ENCODE measurements at places on chromosomes 16 and 17. TPM values are rescaled to one million over a fixed set of nuclear protein-coding genes. Genes with fewer than 3 reads are reported as not detected.

DNA sequence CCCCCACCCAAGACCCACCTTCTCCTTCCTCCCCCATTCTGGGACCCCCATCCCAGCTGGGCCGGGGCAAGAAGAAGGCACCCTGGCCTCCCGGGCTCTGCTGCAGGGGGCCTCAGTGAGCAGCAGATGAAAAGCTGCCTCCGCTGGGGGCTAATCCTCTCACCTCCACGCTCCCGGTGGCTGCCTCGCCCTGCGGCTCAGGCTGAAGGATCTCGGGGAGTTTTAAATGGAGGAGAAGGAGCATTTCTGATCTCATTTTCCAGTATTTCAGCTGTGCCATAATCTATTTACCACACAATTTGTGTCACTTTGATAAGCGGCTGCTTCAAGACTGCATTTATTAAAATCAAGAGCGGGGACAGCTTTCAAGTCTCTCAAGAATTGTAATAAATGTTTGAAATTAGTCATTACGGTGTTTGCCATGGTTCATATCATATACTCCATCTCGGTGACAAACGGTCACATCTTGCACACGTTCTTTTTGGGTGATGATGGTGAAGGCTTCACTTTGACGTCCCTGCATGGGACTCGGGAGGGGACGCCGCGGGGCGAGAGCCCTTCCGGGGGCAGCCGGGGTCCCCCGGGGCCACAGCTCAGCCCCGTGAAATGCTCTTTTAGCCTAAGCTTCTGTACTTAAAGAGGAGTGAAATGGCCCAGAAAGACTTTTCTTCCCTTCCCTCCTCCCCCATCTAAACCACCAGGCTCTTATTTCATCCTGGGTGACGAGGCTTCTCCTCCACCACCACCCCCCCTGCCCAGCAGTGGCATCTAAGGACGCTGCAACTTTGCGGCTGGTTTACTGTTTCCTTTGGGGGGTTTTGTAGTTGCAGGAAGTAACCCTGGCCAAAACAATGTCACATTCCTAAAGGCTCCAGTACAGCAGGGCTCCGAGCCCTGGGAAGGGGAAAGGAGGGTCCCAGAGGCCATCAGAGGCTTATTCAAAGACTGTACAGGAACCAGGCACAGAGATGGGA is 313.1 kb upstream of the TNRC6C start:
- no peak for DNase-seq

- DNase-seq: no peak
Measured at GRCh38 chr17:67111327-67111726, 67.0 kb downstream of the CACNG1 start.

DNA sequence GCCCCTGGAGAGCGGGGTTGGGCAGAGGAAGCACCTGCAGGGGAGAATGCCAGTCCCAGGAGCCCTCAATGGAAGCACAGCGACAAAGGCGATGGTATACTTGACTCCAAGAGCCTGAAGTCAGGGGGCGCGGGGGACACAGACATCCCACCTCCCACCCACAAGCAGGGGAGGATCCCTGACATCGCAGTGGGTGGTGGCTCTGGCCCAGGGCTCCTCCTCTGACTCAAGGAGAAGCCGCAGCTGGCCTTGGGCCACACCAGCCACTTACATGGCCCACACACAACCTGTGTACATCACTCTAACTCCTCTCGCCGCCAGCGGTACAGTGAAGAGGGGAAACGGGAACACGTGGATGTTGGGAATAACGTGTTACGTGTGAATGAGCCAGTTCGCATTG is 44.3 kb downstream of the FZD2 start:
- DNase-seq: no peak

- peak; percentile 32 for DNase-seq
Measured at GRCh38 chr17:70168977-70169708, at the start of gene KCNJ2. KCNJ2 (plus strand) TSS chr17:70169532; CDS start chr17:70175040, 5,508 bp downstream.

DNA sequence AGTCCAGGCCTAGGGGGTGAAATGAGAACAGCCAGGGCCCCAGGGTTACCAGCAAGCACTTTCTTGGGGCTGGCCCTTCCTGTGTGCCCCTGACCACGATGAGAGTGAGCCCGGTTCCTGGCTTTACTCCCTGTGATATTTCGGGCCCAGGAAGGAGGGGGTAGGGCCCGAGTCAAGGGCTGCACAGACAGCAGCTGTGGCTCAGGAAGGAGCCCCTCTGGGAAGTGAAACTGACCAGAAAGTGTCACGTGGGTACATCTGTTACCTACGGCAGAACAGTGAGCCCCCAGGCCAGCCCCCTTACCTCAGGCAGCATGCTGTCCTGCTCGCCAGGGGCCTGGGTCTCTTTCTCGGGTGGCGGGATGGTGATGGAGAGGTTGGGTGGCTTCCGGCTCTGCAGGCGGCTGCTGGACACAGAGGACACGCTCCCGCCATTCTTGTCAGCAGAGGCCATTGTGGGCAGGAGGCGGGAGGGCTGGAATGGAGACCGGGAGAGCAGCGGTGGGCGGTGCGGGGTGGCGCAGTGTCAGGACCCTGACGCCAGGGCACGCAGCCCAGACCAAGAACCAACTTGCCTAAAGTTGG is 13.8 kb downstream of the AANAT start:
- DNase-seq: no peak

DNA sequence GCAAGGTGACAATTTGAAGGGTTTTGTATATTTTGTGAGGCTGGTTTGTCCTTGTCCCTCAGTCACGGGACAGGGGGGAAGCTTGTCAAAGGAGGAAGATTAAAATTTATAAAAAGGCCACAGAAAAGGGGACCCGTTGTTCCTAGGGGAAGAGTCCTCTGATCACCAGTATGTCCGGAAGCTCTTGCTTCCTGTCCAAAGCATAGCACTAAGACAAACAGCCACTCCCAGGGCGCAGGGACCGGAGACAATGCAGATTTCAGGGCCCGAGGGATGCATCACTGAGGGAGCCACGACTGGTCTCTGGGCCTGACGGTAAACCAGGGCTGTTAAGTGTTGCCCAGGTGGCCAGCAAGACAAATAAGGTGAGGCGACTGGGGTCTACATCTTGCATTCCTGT is 95.2 kb downstream of the MAF start:
- DNase-seq: no peak

- no peak for DNase-seq
Measured at GRCh38 chr16:56851671-56852400, 13.2 kb upstream of the SLC12A3 start.

- DNase-seq: no peak
Measured at GRCh38 chr16:84800158-84800978, 19.4 kb upstream of the CRISPLD2 start.

DNA sequence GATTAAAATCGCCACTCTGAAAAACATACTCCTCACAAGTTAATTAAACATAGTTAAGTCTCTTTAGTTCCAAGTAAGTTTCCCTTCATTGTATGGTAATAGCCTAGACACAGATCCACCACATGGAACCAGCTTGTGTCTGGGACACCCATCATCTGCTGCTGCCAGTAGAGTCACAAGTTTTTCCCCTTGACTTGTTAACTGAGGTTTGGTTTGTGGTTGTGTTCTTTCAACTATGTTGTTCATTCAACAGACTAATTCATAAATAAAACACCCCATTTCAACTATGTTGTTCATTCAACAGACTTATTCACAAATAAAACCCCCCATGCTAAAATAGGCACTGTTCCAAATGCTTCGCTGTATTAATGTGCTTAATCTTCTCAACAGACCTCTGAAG is 24.4 kb downstream of the YWHAE start:
- no peak for DNase-seq

- no peak for DNase-seq
Measured at GRCh38 chr17:17609121-17609520, 17.6 kb upstream of the PEMT start.

GRCh38 chr17:10360578-10360977 is 12.2 kb downstream of the MYH13 start:
- no peak for DNase-seq

GRCh38 chr17:41894791-41895331 is 23.9 kb downstream of the ACLY start:
- DNase-seq: peak; percentile 16

DNA sequence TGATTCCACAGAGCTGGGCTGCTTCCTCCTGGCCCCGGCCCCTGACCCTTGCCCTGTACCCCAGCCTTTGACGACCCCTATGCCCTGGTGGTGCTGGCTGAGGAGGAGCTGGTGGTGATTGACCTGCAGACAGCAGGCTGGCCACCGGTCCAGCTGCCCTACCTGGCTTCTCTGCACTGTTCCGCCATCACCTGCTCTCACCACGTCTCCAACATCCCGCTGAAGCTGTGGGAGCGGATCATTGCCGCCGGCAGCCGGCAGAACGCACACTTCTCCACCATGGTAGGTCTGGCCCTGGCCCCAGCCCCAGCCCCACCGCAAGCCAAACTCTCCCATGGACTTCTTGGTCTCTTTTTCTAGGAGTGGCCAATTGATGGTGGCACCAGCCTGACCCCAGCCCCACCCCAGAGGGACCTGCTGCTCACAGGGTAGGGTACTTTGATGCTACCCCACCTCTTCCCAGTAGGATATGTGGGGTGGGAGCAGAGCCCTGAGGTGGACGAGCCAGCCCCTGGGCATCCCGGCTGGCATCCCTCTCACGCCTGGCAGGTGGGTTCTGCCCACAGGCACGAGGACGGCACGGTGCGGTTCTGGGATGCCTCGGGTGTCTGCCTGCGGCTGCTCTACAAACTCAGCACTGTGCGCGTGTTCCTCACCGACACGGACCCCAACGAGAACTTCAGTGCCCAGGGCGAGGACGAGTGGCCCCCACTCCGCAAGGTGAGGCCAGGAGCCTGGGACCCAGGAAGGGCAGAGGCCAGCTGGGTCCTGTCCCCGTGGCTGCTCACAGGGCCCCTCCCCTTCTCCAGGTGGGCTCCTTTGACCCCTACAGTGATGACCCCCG is 19.0 kb upstream of the MYO15B start:
- DNase-seq: no peak

GRCh38 chr17:6636616-6637457 is 3.7 kb downstream of the KIAA0753 start:
- DNase-seq: no peak

DNA sequence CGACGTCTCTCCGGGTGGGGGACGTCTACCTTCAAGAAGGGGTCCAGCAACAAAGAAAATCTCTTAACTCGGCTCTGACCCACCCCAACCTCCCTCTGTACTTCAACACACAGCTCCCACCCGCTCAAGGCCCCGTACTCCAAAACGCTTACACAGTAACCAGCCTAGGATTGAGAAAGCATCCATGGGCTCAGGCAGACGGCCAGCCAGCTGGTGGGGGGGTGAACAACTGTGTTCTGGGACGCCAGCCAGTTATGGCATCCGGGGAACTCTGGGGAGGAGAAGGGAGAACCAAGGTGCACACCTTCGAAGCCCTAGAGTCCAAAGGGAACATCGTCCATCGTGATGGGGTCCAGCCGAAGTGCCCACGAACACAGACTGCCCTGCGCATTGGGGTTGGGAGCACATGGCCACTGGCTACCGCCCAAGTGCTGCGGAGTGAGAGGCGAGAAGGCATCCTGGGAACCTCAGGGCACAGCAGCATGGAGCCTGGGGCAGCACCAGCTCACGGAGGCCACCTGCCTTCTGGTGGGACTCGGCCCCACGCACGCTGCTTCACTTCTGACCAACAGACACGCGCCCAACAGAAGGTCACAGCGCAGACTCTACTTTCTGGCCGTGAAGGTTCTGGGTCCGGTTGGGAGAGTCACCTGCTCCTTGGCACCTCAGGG is 14.3 kb downstream of the SLC16A3 start:
- no peak for DNase-seq

DNA sequence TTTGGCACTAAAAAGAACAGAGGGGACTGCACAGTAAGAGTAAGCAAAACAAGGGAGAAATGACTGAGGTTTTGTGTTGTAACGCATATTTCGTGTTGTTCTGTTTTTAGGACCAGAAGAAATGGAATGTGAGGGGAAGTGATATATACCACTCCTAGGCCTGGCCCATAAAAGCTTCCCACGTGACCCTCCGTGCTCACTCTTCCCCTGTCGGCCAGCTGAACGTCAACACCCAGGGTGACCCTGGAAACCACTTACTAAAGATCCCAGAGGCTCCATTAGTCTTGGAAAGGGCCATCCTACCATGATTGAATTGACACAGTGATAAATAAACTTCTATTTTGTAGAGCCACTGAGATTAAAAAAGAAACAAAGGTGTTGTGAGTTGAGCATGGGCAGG is 79.8 kb downstream of the HELZ start:
- DNase-seq: no peak

- no peak for DNase-seq
Measured at GRCh38 chr17:72056155-72056554, 64.7 kb upstream of the SOX9 start.

GRCh38 chr17:74757931-74758847 is 9.8 kb downstream of the NHERF1 start:
- no peak for DNase-seq

DNA sequence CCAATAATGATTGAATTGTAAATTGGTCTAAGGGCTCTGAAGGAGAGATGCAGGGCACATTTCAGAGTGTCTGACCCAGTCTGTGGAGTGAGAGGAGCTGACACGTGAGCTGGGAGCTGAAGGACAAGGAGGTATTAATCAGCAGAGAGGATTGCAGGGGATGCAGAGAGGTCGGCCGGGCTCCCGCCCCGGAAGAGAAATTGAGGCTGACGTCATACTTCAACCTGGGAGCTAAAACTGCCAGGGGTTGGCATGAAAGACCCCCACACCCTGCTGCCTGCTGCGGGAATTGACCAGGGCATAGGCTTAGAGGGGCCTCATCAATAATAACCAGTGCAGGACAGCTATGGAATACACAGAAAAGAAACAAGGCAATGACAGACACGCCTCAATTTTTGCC is 53.6 kb upstream of the CLEC19A start:
- DNase-seq: no peak

DNA sequence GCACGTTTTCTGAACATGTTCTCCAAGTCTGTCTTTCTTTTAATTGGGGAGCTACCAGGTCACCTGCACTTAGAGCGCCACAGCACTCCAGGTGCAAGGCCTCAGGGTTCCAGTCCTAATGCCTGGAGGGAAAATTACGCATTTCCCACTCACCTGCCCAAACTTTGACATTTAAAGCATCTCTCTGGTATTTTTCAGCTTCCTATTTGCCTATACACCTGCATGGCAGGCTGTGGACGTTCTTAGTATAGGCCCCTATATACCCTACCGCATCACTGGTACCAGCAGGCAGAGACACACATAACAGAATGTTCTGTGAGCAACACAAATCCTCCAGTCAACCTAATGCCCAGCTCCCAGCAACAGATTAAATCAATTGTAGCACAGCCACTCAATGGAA is 213.3 kb downstream of the MRTFB start:
- DNase-seq: no peak

- DNase-seq: no peak
Measured at GRCh38 chr17:47072886-47073285, 93.8 kb upstream of the RPRML start.

The NPIPA3 gene
- 4.0 TPM for total RNA-seq

The NUFIP2 gene
- total RNA-seq: 40.2 TPM

The KRTAP4-1 gene
- total RNA-seq: not detected

The C17orf100 gene
- total RNA-seq: 0.88 TPM

The KRT25 gene
- total RNA-seq: not detected

The TPPP3 gene
- total RNA-seq: not detected

The PERCC1 gene
- total RNA-seq: not detected

The RNF112 gene
- total RNA-seq: 0.14 TPM

The SPN gene
- not detected for total RNA-seq

The CCL1 gene
- total RNA-seq: not detected

The PRCD gene
- total RNA-seq: 0.88 TPM

The EIF3CL gene
- total RNA-seq: 125 TPM
